Effector memory CD8-positive, alpha-beta T cell (primary cell): ENCODE measurements at places on chromosomes 12 and 14.

GRCh38 chr14:85428926-85429325, 101.0 kb upstream of the FLRT2 start:
- no peak for DNase-seq

GRCh38 chr12:99917711-99918402, 66.9 kb downstream of the ANKS1B start:
- DNase-seq: no peak

DNA sequence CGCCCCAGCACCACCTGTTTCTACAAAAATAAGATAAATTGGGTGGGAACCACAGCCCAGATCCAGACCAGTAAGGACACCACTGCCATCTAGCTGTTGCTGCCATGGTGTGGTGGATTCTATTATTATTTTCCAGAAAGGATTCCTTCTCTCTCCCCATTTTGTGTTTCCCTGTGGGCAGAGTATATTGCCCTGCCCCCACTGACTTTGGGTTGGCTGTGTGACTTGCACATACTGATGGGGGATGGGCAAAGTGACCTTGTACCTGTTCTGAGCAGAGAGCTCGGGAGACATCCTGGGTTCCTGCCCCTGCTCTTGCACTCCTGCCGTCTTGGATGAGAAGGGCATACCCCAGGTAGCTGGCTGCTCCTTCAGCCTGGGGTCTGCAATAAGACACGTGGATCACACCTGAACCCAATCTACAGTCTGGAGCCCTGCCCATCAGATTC, 24.3 kb downstream of the MOAP1 start:
- no peak for DNase-seq

GRCh38 chr14:104824353-104824997, 23.6 kb downstream of the ZBTB42 start:
- no peak for DNase-seq

- DNase-seq: no peak
Observed at GRCh38 chr12:101954676-101955075, 77.3 kb downstream of the DRAM1 start.
